Fibroblast of skin of scalp (primary cell): ENCODE measurements at places on chromosomes 16 and 17.

DNA sequence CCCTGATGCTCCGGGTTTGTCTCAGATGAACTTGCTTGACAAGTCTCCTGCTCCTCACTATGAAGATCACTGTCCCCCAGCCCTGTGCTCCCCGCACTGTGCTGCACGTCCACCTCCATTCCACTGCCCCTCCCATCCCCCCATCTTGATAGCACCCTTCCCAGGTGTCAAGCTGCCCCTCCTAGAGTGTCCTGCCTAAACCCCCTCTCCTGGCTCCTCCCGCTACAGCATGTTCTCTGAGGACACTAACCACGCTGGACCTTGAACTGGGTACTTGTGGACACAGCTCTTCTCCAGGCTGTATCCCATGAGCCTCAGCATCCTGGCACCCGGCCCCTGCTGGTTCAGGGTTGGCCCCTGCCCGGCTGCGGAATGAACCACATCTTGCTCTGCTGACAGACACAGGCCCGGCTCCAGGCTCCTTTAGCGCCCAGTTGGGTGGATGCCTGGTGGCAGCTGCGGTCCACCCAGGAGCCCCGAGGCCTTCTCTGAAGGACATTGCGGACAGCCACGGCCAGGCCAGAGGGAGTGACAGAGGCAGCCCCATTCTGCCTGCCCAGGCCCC, 18.5 kb downstream of the DEXI start:
- no peak for DNase-seq

DNA sequence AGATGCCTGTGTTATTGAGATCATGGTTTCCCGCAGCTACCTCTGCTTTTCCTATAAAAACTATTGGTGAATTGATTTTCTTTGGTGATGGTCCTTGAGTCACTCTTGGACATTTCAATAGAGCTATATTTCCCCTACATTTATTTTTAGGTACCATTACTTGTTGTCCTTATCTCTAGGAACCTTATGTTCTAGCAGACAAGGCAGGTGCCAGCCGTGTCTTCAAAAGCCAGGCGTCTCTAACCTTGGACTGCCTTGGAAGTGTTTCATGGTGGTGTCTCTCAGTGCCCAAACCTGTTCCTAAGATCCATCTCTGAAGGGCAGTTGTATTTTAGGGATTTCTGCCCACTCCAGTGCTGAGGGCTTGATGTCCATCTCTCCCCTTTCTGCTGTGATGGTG, 77.4 kb upstream of the CLEC18A start:
- DNase-seq: no peak

DNA sequence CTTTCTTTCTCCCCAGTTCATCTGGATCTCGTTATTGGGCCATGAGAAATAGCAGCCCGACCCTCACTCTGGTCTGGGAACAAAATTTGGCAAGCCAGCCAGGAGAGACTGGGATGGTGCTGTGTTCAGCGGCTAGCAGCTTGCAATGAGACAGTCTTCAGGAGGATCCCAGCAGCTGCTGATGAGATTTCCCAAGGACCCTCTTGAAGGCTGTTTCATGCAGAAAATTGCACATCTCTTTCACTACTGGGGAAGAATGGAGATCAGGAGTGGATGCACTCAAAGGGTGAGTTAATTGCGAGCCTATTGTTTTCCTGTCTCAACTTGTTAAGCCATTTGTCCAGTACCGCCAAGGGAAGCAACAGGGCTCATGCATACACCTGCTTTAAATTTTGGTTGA, 5.5 kb upstream of the COIL start:
- DNase-seq: no peak

DNA sequence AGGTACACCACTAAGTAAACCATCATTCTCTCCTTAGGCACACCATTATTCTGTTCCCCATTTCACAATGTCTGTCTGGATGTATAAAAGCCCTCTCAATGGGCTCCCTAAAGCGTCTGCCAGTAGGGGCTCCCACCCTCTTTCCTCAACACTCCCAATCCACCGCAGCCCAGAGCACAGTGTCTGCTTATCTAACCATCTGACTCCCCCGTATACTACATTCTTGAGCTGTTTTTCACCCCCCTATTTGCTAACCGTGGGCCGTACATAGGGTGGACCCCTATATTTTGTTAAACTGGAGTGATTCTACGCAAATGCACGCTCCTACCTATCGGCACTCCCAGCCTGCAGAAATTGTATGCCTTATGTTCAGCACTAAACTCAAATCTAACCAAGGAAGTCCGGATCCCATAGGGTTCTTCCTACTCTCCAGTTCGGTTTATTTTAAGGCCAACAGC, 685 bp upstream of the PSMD3 start:
- DNase-seq: peak; percentile 29

GRCh38 chr17:59464246-59464645, 101.2 kb upstream of the DHX40 start:
- DNase-seq: no peak
